Mesenteric fat pad (tissue), 1 donor: ENCODE measurements at places on chromosomes 3 and 15. TPM values are rescaled to one million over a fixed set of nuclear protein-coding genes. Genes with fewer than 3 reads are reported as not detected.

DNA sequence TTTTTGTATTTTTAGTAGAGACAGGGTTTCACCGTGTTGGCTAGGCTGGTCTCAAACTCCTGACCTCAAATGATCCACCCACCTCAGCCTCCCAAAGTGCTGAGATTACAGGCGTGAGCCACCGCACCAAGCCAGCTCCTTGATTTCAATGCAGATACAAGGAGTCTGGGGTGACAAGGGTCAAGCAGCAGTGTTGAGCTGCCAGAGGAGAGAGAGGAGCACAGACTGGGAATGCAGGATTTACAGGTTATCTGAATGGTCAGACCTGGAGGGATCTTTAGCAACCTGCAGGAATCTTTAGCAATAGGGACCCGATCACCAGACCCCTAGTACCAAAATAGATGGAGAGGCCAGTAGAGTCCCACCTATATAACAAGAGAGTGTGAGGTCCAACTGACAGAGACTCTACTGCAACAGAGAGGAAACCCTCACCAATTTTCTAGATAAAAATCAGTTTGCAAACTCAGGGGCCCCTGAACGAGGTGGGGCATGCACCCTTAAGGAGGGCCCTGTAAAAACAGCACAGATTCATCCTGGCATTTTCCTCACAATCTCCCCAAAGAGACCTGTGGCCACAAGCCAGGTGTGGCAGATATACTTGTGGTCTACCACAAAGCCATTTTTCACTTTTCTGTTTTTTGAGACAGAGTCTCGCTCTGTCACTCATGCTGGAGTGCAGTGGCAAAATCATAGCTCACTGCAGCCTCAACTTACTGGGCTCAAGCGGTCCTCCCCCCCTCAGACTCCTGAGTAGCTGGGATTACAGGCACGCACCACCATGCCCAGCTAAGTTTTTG lies 10.7 kb upstream of the SHISA5 start:
- no peak for DNase-seq

GRCh38 chr15:95291898-95292472 lies 1038.5 kb upstream of the NR2F2 start:
- DNase-seq, result no peak

DNA sequence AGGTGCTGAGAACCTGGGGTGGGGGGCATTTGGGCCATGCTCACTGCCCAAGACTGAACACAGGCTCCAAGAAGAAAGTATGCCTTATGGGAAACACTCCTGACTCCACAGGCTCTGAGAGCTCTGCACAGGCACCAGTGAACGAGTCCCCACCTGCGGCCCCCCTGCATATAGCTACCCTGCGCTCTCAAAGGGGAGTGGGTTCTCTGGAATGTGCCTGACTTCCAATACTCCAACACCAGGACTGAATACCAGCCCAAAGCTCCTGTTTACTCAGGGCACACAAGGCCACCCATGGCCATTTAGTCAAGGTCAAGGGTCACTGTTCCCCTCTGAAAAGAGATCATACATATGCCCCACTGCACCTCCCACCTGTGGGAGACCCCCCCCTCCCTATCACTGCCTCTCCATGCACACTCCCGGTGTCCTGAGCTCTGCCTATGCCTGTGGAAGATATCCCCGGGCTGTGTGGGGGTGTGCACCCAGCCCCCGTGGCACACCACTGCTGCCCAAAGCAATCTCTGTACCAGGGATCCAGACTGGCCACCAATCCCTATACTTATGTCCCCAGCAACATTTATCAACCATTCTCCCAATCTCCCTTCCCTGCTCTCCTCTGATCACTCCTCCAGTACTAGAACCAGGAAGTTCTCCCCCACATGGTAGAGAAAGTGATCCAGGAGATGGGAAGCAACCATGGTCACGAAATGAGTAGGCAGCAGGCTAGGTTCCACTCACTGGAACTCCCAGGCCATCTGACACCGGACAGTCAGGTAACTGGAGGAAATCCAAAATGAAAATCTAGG lies 1.5 kb upstream of the PLXNB1 start:
- DNase-seq, result no peak

- DNase-seq, result peak; percentile 30
These were observed 53.9 kb upstream of the PCSK6 start for GRCh38 chr15:101543431-101543830.

DNA sequence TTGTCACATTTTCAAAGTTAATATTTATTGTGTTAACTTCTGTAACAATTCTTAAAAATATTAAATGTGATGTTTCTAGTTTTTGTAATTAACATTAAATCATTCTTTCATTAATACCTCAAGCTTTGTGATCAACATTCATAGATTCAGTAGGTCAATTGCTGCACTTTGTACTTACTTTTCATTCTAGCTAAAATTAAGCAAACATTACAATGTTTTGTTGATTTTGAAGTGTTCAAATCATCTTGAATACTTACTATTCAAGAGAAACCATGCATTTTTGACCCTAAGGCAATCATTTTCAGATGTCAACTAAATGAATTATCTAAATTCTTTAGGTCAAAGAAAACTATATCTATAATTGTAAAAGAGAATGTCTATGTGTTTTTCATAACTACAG lies 933.1 kb downstream of the NAALADL2 start:
- no peak for DNase-seq

DNA sequence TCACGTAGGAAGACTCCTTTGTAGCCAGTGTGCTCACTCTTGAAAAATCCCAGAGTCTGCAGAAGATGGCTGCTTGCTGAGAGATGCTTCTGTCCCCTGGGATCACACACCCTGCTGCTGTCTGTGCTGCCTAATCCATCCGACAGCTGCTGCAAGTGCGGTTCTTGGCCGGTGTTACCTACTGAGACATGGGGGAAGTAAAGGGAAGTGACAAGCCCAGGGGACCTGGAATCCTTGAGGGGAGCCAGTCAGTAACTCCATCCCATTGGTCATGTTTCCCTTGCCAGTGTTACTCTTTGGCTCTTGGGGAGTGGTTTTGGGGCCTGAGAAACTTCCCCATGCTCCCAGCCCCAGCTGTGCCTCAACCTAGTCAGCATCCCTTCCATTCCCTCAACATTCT lies 8.3 kb upstream of the CPNE9 start:
- no peak for DNase-seq

- DNase-seq, result no peak
These were observed 548.0 kb upstream of the CCDC54 start for GRCh38 chr3:106829206-106829605.

DNA sequence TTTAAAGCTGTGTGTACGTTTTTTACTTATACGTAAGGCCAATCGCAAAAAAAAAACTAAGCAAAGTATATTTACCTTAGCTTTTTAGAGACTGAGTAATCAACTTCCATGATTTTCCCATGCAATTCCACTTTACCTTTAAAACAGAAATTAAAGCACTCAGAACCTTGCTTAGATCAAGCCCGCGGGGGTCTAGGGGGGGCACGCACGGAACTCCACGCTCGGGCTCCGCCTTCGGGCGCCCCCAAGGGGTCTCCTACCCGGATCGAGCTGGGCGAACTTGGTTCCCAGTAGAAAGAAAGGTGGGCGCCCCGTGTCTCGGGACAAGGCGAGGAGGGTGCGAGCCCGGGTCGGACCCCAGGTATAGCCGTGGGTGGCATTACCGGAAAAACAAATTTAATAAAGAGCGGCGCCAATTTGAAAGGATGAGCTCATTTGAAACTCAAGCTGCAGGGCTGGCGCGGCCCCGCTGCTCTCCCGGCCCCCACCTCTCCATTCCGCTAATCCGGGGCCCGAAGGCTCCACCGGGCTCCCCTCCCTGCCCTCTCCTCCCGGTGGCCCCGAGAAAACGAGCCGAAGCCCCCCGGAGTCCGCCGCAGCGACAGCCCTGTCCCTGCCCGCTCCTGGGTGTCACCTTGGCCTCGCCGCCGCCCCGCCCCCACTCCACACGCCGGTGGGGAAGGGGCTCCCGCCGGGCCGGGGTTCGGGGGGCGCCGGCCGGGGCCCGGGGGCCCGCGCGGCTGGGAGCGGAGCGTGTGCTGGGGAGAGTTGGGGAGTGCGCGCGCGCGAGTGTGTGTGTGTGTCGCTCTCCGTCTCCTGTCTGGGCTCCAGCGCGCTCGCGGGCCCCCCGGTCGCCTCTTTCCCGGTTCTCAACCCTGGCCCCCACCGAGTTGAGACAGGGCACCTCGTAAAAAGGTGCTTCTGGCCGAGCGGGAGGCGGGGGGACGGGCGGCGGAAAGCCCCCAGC lies 1.5 kb downstream of the IGF2BP2 start:
- no peak for DNase-seq

SPG21 gene
- 93.7 TPM for total RNA-seq

RNF7 gene
- 76.3 TPM for total RNA-seq

DISP2 gene
- 0.26 TPM for total RNA-seq

HAPLN3 gene
- 5.2 TPM for total RNA-seq

ANKRD34C gene
- total RNA-seq, result not detected
